NCI-H1694 (cell line): ENCODE measurements at places on chromosomes 7 and 10.

DNA sequence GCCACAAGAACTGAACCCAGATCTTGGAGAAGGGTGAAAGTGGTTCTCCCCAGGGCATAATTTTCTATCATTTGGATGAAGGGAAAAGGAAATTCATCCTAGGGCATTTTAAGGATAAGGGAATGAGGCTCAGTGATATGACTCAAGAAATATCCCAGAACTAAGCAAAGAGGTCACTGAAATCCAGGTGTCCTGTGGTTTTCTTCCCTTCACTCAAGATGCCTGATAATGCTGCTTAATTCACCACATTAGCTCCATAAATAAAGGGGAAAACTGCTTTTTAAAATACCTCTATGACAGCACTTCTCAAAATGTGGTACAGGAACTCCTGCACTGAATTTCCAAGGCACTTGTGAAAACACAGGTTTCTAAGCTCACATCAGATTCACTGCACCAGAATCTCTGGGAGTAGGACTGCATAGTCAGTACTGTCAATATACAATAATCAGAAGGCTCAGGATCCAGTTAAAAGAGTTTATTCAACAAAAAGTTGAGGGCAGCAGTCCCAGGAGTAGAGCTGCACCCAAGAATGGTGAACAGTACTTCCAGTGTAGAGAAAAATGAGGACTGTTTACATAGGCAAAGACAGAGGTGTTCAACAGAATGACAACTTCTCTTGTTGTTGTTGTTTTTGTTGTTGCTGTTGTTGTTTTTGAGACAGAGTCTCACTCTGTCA is 2.9 kb downstream of the IFIT3 start:
- DNase-seq: no peak

- no peak for DNase-seq
Observed at GRCh38 chr10:130802301-130802700, 509.2 kb downstream of the TCERG1L start.

GRCh38 chr7:2399848-2400587 is 3.4 kb upstream of the CHST12 start:
- peak; percentile 65 for DNase-seq

DNA sequence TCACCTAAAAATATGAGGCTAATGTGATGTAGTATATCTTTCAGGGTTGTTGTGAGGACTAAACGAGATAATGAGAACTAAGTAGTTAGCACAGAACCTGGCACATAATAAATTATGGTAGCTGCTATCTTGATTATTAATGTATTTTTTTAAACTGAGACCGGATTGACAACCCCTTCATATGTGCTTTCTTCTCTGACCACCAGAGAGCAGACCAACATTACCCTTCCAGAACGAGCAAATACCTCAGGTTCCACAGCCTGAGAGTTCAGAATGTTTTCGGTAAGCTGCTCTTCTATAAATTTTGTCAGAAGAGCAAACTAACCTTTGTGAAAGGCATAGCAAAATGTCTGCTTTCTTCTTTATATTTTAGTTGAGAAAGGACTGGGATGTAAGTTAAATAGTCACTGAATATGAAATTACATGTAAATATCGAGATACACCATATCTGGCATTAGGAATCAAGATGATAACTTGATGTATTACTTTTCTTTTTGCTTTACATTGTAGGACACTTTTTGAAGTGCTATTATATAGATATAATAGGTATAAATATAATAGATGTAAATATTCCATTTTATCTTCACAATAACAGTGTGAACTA is 13.6 kb upstream of the BPGM start:
- peak; percentile 6 for DNase-seq
